ENCODE measurements at places on chromosomes 7 and 10.

DNA sequence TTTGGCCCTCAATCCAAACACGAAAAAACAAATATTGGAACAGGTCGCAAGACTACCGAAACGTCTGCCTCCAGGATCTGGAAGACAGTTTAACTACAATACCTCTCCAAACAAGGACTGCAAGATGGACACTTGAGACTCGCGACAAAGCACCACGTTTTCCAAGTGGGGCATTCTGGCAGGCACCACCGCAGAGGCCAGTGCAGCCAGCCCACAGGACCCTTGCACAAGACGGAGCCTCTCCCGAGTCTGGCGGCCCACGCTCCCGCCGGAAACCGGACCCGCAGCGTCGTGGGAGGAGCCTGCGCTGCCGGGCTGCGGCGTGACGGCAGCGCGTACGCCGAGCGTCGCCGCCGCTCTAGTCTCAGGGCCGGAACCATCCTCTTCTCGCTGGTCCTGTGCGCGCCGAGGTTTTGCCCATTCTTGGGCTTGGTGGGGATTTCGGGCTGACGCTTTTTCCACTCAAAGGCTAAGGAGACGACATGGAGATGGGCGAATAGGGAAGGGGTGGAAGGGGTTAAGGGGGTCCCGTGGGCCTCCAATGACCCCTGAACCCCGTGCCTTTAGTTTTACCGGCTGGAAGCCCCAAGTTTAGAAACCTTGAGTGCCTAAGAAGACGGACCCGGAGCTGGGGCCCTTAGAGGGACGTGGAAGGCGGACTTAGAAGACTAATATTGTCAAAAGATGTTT is at the start of gene ORC5:
Gene ORC5 (minus strand): TSS at position 283 of the 690 bp plus-strand sequence. CDS start 109 bp downstream, at position 174.
- peak; percentile 62 for DNase-seq

GRCh38 chr10:119348516-119349240 is 141.3 kb downstream of the GRK5 start:
- DNase-seq, result no peak

DNA sequence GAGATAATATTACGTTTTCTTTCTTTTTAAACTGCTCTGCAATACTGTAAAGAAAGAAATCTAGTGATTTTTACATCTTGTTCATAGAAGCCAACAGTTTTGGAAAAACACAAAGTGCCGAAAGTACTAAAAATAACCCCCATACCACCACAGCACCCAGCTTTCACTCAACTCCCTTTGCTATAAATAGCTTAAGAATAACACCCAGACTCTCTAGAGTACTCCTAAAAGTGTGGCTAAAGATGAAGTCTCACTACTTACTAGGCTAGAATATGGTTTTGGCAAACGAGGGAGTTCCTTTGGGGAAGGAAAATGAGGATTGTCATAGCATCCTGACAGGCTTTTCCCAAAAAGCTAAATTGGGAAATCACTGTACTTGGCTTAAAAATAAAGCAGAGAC is 151.8 kb upstream of the ANK3 start:
- no peak for DNase-seq

GRCh38 chr7:42211938-42212337 is 25.1 kb downstream of the GLI3 start:
- DNase-seq, result no peak

DNA sequence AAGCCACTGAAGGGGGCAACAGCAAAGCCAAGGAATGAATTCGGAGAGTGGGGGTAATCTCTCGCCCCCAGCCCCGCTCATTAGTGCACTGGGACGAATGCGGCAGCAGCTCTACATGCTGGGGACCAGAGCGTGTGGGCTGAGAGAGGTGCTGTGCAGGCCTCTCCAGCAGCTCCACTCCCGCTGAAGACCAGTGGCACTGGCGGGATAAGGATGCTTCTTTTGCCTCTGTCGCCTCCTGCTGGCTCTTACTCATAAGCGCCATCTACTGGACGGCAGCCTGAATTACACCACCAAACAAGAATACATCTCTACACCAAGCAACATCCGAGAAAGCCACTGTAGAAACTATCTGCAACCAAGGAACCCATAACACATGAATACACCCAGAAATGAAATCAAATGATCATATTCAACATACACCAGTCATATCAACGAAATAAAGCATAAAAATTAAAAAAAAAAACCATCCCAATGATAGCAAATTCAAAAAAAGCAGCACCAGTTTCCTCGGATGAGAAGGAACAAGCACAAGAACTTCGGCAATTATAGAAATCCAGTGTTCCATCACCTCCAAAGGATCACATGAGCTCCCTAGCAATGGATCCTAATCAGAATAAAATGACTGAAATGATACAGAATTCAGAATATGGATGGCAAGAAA is 79.0 kb upstream of the TMEM168 start:
- DNase-seq, result peak; percentile 38

GRCh38 chr7:90536449-90536848 is 59.7 kb upstream of the CDK14 start:
- DNase-seq, result no peak

DNA sequence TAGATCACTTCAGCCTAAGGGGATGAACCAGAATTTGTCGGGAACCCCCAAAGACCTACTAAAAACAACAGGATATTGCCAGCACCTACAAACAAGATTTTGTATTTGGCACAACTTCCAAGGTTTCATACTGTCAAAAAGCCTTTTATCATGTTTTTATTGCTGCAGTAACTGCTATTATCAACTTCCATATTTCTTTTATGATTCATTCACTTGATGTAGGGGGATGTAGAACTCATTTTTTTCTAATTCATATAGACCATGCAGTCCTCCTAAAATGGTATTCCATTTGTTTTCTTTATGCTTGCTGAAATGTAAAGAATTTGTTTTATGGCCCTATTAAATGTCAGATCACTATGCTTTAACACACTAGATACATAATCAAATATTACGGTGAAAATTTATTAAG is 30.0 kb upstream of the WNT16 start:
- no peak for DNase-seq

All from A172 (cell line).